ENCODE measurements at places on chromosomes 6 and 20. TPM values are rescaled to one million over a fixed set of nuclear protein-coding genes. Genes with fewer than 3 reads are reported as not detected.
A peak's percentile ranks its signal among the peaks of the same experiment; 100 is the strongest.

PLEKHG1 gene
- total RNA-seq, result 4.2 TPM

GRCh38 chr6:1415416-1416063, 26.2 kb downstream of the FOXF2 start:
- no peaks in the 10 kb centered on the region for H3K36me3 ChIP-seq
- DNase-seq, result no peak
- no peaks in the 10 kb centered on the region for H3K4me1 ChIP-seq

PEX7 gene
- total RNA-seq, result 17.9 TPM

DNA sequence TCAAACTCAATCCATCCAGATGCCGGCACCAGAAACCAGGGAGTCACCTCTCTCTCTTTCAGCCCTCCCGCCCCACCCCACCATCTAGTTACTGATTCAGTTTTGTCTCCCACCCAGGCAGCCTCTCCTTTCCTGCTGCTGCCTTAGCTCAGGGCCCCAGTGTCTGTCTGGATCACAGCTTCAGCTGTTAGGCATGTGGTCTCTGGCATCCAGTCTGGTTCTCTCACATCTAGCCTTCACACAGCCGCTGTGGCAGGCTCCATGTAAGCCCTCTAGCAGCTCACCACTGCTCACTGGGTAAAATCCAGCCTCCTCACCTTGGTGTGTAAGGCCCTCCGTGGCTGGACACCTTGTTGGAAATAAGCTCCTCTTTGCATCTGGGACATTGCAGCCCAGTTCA, 21.3 kb downstream of the AARS2 start:
- H3K36me3 ChIP-seq, result no peaks in the 10 kb centered on the region
- H3K27ac ChIP-seq, result no peak overlapping the region
- no peak overlapping the region for H3K4me3 ChIP-seq
- no peak for DNase-seq

DNA sequence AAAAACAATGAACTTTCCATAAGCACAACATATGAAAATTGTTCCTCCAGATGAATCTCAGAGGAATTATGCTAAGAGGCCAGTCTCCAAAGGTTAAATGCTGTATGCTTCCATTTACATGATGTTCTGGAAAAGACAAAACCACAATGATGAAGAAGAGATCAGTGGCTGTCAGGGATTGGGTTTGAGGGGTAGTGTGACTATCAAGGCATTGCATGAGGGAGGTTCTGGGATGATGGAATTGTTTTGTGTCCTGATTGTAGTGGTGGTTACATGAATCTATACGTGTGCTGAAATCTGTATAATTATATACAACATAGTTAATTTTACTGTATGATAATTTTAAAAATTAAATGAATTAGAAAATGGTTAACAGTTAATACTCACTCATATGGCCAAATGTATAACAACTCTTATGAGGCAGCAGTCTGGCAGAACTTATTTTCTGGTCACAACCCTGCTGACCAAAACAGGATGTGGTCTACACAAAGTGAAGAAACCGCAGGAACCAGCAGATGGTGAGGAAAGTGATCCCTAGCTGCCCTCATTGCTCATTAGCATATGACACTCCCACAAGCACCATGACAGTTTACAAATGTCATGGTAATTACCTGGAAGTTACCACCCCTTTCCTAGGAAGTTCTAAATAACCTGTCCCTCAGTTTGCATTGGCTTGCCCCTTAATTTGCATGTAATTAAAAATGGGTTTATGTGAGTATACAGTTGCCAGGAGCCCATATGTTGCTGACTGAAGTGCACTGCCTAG, 31.9 kb downstream of the NSFL1C start:
- H3K27me3 ChIP-seq, result no peaks in the 10 kb centered on the region
- no peak overlapping the region for H3K27ac ChIP-seq

DNA sequence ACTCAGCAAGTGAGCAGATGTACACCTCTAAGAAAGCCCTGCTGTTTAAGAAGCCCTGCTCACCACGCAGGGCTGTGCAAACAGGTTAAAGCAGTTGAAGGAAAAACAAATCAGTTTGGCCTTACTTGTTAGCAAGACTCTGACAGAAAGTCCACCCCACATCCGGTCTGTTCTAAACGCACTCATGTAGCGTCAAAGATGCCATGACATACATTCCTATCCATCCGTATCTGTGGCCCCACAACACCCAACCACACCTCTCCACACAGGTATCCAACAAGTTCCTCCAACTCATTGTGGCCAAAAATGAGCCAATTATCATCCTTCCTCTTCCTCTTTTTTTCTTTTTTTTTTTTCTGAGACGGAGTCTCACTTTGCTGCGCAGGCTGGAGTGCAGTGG, 22.8 kb upstream of the RAB22A start:
- no peak for DNase-seq
- no peaks in the 10 kb centered on the region for H3K36me3 ChIP-seq
- H3K27me3 ChIP-seq, result no peaks in the 10 kb centered on the region
- peaks cover 20% of the 10 kb centered on the region for H3K4me1 ChIP-seq
- H3K4me3 ChIP-seq, result no peak overlapping the region

DNA sequence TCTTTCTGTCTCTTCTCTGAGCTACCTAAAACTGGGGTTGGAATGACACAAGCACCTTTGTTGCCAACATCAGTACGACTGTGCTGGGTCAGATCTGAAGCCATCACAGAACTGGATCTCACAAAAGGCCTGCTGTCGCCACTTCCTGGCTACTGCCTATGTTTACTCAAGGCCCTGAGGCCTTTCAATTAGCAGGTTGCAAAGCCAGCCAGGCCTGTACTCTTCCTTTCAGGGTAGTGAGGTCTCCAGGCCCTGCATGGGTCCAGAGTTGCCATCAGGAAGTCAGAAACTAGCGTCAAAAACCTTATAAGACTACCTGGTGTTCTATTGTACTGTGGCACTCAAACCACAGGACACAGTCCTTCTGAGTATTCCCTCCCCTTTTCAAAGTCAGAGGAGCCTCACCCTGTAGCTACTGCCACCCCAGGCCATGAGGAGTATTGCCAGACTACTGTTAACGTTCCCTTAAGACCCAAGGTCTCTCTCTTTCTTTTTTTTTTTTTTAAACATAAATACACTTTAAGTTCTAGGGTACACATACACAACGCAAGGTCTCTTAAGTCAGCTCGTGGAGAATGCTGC, 937.4 kb upstream of the GJE1 start:
- H3K27ac ChIP-seq, result no peak overlapping the region
- DNase-seq, result no peak
- H3K36me3 ChIP-seq, result no peaks in the 10 kb centered on the region
- H3K4me1 ChIP-seq, result no peaks in the 10 kb centered on the region

STMND1 gene
- 0.26 TPM for total RNA-seq

COL10A1 gene
- 0.26 TPM for total RNA-seq

FAM217A gene
- not detected for total RNA-seq

- H3K4me3 ChIP-seq, result no peak overlapping the region
- no peaks in the 10 kb centered on the region for H3K36me3 ChIP-seq
- DNase-seq, result no peak
- H3K27me3 ChIP-seq, result no peaks in the 10 kb centered on the region
- H3K4me1 ChIP-seq, result no peaks in the 10 kb centered on the region
Measured at GRCh38 chr20:15949391-15949790, 623.9 kb downstream of the KIF16B start.

GRCh38 chr6:106527979-106528378, 101.3 kb downstream of the RTN4IP1 start:
- H3K4me3 ChIP-seq, result no peak overlapping the region
- no peaks in the 10 kb centered on the region for H3K36me3 ChIP-seq
- no peak for DNase-seq
- no peak overlapping the region for H3K27ac ChIP-seq
- peaks cover 8% of the 10 kb centered on the region for H3K4me1 ChIP-seq

GRCh38 chr20:62156592-62157386, 13.2 kb downstream of the SS18L1 start:
- no peaks in the 10 kb centered on the region for H3K36me3 ChIP-seq
- DNase-seq, result peak; percentile 52
- H3K27me3 ChIP-seq, result no peaks in the 10 kb centered on the region
- H3K27ac ChIP-seq, result no peak overlapping the region

DNA sequence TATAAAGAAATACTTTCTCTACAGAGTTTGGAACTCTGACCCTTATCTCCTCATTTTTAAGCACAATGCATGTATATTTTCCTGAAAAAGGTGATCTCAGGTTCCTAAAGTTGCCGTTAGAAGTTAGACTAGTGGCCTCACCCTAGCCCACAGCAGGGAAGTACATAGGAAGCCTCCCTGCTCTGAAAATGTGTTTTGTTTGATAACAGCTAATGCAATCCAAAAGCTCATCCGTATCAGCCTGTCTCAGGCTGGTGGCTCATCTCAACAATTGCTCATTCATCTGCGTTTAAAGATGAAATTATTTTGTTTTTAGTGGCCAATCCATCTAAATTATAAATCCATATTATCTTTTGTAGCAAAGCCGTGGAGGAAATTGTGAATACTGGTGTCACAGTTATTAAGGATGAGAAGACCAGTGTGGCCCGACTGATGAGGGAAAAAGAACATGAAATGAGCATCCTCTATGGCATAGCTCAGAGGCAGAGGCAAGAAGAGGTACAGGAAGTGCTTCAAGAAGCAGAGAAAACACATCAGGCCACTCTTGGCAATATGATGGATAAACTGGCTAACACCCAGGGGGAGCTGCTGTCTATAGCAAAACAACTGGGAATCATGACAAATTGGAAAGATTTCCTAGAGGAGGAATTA, 20.1 kb downstream of the C6orf163 start:
- H3K27me3 ChIP-seq, result no peaks in the 10 kb centered on the region
- DNase-seq, result no peak
- H3K27ac ChIP-seq, result no peak overlapping the region
- H3K4me1 ChIP-seq, result no peaks in the 10 kb centered on the region
- H3K4me3 ChIP-seq, result no peak overlapping the region

DNA sequence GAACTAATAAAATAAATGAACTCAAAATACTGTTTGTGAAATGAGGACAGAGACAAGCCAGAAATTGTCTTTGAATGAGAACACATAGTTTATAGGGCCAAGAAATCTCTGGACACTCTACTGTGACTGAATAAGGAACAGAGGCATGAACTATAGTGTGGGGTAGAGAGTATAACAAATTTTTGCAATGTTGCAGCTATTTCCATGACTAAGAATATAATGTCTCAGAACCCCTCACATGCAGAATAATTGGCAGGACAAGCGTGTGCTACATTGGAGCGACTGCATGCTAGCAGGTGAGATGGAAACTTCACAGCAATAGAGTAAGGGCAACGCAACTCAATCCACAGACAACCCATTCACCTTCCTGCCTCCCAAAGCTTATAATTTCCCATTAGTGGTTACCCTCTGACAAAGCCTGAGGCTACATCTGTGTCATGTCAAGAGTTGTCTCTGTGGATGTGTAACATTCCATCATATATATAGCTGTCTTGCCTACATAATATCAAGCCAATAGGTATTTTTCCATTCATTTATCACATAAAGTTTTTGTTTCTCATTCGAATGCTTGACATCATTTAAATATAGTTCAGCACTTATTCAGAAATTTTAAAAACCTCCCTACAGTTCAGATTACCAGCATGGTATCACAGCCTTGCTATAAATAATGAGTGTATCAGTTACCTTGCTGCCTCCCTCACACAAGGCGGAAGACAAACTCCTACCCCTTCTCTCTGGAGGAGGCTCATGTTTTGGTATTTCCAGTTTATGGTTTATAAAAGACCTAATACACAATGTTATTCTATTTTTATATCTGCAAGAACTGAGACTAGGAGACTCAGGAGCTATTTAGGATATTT, 47.9 kb upstream of the ECHDC1 start:
- no peaks in the 10 kb centered on the region for H3K36me3 ChIP-seq
- H3K27me3 ChIP-seq, result no peaks in the 10 kb centered on the region
- H3K4me1 ChIP-seq, result no peaks in the 10 kb centered on the region
- DNase-seq, result no peak
- no peak overlapping the region for H3K4me3 ChIP-seq
- H3K27ac ChIP-seq, result no peak overlapping the region

Measured in body of pancreas (tissue), 4 donors.